ENCODE measurements at places on chromosomes 1 and 21.
A peak's percentile ranks its signal among the peaks of the same experiment; 100 is the strongest.

- DNase-seq = no peak
Measured at GRCh38 chr1:207987164-207987563, 76.2 kb upstream of the CD34 start.

DNA sequence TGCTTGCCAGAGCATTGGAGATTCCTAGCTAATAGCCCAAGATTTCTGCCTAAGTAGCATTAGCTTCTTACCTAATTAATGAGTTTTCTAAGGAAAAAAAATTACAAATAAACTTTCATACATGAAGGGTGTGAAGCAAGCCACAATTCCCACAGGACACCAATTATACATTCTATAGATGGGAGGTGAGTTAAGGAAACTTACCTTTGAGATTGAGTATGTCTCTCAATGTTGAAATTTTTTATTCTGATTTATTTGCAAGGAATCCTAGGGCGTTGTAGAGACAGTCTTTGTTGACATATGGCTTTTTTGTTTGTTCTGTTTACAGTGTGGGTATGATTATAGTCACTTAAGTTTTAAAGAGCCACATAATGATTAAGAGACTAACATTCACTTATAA, 313.0 kb downstream of the RYR2 start:
- DNase-seq = no peak

DNA sequence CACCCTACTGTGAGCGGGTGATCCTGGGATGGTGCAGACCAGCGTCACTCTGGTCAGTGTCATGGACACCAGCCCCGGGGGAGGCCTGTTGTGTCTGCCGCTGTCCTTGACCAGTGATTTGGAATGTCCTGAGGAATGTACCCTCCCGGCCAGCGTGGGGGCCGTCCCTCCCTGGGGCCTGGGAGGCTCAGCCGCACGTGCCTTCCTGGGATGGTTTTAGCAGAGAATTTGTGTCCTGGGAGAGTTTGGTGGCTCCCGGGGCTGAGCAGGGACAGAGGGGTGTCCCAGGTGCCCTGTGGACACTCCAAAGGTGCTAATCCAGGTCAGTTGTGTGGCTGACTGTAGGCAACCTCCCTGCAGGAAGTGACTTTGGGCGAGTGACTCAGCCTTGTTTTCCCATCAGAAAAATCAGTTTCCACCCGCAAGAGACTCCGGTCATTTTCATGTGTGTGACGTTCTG, 6.2 kb downstream of the ARHGEF16 start:
- DNase-seq = no peak

- no peak for DNase-seq
Measured at GRCh38 chr1:50879137-50879536, 80.9 kb downstream of the FAF1 start.

DNA sequence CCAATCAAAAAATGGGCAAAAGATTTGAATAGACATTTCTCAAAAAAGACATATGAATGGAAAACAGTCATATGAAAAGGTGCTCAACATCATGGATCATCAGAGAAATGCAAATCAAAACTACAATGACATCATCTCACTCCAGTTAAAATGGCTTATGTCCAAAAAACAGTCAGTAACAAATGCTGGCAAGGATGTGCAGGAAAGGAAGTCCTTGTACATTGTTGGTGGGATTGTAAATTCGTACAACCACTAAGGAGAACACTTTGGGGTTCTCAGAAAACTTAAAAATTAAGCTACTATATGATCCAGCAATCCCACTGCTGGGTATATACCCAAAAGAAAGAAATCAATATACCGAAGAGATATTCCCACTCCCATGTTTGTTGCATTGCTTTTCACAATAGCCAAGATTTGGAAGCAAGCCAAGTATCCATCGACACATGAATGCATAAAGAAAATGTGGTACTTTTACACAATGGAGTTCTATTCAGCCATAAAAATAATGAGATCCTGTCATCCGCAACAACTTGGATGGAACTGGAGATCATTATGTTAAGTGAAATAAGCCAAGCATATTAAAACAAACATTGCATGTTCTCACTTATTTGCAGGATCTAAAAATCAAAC, 17.9 kb downstream of the GBP5 start:
- peak; percentile 64 for DNase-seq

GRCh38 chr1:32405672-32406467, 11.6 kb upstream of the BSDC1 start:
- DNase-seq = no peak

- peak; percentile 30 for DNase-seq
Measured at GRCh38 chr1:107776900-107777663, 187.9 kb downstream of the VAV3 start.

DNA sequence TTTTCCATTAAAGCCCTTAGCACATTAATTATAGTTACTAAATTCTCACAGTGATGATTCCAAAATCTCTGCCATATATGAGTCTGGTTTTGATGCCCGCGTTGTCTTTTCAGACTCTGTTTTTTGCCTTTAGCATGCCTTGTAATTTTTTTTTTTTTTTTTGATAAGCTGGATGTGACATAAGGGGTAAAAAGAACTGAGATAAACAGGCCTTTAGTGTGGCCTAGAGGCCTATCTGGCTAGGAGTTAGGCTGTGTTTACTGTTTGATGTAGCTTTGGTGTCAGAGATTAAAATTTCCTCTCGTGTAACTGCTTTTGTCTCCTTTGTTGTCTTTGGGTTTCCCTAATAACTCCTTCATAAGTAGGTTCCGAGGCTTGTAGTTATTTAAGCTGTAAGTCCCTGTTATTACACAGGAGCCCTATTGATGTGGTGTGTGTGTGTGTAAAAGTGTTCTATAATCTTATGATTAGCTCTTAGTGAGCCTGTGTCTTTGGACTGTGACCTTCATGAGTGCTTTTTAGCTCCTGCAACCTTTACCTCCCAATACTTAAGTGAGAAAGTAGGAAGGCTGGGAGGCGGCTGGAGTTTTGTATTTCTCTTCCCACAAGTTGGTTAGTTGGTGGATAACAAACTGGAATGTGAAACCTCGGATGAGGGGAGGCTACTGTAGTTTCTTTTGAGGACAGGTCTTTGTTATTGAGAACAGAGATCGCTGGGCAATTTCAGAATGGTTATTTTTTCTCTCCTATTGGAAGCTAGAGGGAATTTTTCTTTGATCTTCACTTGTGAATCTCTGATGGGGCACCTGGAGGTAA, 19.3 kb downstream of the HS2ST1 start:
- no peak for DNase-seq

GRCh38 chr1:115036814-115037507, 7.3 kb downstream of the TSHB start:
- no peak for DNase-seq

GRCh38 chr1:226476066-226476465, 68.2 kb upstream of the PARP1 start:
- DNase-seq = no peak

DNA sequence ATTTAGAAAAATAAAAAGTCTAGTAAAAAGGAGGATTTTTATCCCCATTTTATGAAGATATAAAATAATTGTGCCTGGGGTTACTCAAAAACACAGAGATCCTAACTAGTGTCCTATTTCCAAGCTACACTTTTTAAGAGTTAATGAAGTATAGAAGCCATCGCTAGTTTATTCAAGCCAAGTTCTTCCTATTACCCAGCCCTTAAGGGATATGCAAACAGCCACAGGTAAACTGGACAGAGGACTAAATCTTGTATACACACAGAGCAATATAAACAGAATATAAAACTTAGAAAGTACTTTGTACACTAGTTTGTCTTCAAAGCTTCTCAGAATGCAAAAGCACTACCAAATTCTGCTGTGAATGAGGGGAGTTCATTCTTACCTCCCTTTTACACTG, 111.1 kb downstream of the RERE start:
- DNase-seq = no peak

GRCh38 chr1:183736343-183736742, 68.6 kb upstream of the RGL1 start:
- no peak for DNase-seq

DNA sequence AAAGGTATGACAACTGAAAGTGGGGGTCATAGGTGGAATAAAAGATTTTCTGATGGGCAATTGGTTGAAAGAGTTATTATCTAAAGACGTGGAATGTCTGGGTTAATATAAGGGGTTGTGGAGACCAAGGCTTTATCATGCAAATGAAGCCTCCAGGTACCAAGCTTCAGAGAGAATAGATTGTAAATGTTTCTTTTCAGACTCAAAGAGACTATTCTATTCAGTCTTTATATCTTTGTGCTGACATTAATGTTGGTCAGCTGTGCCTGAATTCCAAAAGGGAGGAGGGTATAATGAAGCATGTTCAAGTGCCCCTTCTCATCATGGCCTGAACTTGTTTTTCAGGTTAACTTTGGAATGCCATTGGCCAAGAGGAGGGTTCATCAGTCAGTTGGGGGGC, 145.3 kb downstream of the SETD4 start:
- DNase-seq = no peak
